ENCODE measurements at places on chromosomes 1 and 21.

GRCh38 chr1:37732111-37732780 is 32.7 kb downstream of the EPHA10 start:
- DNase-seq: peak; percentile 15

DNA sequence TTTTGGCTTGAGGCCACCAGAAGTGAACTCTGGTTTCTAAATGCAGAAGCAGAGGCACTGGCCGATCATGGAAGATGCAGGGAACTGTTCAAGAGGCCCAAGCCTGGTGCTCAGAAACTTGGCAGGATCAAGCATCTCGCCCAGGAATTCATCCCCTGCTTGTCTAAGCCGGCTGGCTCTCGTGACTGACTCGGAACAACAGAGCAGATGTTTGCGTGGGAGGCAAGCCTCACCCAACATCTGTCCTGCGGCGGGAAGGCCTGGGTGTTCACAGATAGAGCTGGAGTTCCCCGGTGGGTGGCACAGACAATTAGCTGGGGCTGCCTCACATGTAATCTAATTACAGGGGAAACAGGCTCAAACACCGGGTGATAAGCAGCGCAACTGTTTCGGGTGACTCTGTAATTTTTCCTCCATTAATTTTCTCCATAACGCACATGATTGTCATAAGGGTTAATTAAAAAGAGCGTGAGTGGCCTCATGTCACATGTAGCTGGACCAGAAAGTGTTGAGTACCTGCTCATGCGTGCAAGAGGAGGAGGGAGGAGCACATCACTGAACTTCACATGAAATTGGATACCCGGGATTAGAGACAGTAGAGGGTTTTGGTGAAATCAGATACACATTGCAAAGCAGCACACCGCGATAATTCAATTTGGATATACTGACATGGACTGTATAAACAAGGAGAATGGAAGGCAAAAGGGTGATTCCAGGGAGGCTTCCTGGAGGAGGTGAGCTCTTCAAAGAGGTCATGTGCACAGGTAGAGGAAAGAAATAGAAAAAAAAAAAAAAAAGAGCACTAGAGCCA is 180.0 kb downstream of the ETS2 start:
- no peak for DNase-seq

DNA sequence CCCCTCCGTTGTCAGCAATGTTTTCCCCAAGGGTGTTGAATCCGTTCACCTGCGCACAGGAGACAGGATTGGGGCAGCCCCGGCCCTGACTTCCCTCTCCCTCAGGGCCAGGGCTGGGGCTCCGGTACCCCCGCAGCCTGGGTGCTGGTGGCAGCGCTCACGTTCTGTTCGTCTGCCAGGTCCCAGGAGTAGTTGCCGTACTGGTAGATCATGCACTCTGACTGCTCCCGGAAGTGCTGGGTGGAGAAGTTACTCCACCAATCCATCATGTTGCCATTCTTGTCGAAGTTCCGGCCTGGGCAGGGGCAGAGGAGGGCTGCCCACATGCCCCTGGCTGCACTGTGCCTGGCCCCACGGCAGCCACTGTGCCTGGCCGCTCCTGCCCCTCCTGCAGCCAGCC is 6.1 kb downstream of the PRXL2B start:
- no peak for DNase-seq

- DNase-seq: peak; percentile 52
Observed at GRCh38 chr21:45306832-45307571, 19.3 kb upstream of the POFUT2 start.

DNA sequence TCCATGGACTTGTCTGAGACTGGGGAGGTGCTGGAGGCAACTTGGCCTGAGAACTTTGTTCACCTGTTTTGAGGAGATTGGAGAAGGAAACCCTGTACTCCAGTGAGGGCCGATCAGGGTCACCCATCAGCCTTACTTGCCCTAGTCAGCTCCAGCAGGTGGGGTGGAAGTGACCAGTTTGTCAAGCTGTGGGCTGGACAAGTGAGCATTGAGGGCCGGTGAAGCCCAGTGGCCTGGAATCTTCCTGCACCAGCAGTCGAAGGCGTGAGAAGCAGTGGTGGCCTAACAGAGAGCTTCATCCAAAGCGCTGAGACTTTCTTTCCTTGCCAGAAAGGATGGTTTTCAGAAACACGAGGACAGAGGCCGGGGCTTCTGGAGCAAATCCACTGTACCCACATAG is 9.6 kb downstream of the SLC37A1 start:
- no peak for DNase-seq

DNA sequence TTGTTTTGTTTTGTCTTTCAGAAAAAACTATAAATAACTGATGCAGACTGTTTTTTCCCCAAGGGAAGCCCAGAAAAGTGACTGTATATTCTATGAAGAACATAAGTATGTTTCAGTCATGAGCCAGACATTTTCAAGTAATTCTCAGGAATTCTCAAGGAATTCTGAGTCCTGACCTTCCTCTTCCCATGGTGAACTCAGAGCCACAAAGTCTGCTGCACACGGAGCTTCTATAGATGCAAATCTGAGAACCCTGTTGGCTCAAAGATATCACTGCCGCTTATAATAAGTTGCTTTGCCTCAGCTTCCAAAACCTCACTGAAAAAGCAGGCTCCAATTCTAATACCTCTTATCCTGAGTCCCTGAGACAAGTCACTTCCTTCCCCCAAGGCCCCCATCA is 418.5 kb upstream of the RUNX1 start:
- DNase-seq: no peak

DNA sequence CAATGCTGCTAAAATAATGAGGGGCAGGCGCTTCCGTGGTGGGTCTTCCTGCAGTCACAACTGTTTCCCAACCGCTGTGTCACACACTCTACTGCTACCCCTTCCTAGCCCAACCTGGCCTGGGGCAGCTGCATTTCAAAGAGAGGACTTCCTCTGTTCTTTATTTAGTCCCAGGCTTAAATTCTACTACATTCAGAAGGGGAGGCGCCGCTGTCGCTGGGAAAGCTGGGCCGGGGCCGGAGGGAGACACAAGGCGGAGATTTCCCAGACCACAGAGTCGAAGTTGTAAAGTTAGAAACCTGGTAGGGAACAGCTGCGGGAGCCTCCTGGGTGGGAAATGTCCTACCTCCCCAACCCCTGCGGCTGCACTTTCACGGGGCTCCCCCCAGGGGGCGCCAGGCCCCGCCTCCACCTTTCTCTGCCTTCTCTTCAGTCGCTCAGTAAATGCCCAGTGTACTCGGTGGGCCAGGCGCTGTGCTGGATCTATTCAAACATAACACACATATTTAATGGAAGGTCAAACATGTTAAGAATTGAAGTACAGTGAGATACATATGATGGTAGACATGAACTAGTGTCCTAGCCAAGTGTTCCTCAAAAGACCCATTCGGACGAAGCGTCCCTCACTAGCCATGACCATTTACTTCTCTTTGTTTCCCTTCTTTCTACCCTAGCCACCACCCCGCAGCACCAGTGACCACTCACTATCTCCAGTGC is 23.1 kb downstream of the DYRK3 start:
- no peak for DNase-seq

DNA sequence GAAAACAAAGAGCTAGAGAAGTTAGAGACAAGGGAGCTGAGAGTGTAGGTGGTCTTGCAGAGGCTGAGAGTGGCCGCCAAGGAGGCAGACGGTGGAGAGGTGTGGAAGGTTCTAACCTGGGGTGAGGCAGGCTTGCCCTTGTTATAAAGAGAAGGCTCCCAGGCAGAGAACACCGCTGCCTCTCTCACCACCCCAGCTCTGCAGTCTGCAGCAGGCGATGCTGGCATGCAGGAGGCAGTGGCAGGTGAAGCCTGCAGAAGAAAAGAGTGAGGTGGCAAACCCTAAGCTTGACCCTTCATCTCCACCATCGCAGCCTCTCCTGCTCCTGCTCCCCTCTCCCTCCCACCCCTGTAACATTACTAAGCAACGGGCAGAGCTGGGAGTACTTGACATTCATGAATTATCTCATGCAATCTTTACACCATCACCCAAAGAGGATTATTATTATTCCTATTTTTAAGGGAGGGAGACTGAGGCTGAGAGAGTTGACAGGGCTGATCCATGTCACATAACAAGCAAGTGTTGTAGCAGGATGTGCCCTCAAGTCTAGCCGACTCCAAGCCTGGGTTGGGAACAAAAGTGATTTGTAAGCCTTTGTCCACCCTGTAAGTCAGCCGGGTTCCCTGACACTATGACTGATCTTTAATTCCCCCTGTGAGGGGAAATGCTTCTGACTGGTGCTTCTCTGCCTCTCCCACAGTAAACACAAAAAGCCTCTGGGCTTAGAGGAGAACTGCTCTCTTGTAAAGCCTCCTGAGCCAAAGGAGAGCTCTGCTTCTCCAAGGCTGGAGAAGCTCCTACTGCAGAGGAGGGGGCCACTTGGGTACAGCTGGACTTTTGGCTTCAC is 36.1 kb downstream of the KANK4 start:
- no peak for DNase-seq

GRCh38 chr1:69982992-69983391 is 222.4 kb downstream of the LRRC40 start:
- DNase-seq: no peak

GRCh38 chr1:93304716-93305138 is 41.0 kb upstream of the DR1 start:
- DNase-seq: no peak

- DNase-seq: no peak
Observed at GRCh38 chr1:84972377-84972987, 24.4 kb downstream of the MCOLN2 start.

GRCh38 chr1:206863266-206863665 is 2.2 kb upstream of the IL20 start:
- DNase-seq: no peak

GRCh38 chr21:24895885-24896734 is 711.2 kb downstream of the MRPL39 start:
- DNase-seq: no peak

DNA sequence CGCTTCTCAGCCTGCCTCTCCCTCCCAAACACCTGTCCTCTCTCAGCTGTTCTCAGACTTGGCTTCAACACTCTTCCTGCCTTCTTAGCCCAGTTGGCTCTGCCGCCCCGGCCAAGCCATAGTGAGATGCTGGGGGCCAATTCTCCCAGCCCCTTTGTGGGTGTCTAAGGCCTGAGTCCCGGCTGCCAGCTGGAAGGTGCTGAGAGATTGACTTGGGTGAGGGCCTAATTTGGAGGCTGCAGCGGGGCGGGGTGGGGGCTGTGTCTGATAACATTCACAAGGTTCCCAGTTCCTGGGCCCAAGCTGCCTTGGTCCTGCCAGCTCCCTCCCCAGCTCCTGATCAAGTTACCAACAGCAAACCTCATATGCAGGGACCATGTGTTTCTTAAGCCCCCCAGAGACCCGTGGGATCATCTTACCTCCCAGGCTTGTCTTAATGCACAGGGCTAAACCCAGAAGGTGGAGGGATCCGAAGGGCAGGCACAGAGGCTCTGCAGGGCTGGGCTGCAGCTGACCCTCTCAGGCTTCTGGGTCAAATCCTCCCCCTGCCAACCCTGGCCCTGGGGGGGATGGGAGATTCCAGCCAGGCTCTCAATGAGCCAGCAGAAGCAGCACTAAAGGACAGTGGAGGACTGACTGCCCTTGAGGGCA is 9.8 kb downstream of the INKA2 start:
- DNase-seq: no peak

DNA sequence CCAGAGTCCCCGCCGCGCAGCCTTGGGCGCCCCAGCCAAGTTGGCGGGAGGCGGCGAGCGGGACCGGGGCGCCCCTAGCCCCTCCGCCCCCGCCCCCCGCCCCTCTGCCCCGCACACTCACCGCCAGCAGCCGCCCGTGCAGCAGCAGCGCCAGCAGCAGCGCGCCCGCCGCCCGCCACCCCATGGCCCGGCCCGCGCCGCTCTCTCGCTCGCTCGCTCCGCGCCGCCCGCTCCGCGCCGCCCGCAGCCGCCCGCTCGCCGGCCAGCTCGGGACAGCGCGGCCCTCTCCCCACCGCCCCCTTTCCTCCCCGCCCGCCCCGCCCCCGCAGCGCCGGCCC is at the start of gene HSPG2:
Gene HSPG2 (minus strand): TSS at position 277 of the 338 bp plus-strand sequence. CDS start 93 bp downstream, at position 184.
- DNase-seq: no peak

- DNase-seq: no peak
Observed at GRCh38 chr1:160546942-160547341, 23.9 kb upstream of the SLAMF6 start.

GRCh38 chr1:189696297-189696696 is 781.4 kb downstream of the BRINP3 start:
- DNase-seq: no peak

All from RWPE2 (cell line).